ENCODE measurements at places on chromosomes 4 and X.

GRCh38 chr4:1770791-1771231, 22.3 kb upstream of the FGFR3 start:
- no peak for DNase-seq

GRCh38 chr4:184462724-184463123, 11.6 kb downstream of the IRF2 start:
- DNase-seq, result no peak

- no peak for DNase-seq
These were observed 23.0 kb upstream of the RADX start for GRCh38 chrX:106588801-106589200.

DNA sequence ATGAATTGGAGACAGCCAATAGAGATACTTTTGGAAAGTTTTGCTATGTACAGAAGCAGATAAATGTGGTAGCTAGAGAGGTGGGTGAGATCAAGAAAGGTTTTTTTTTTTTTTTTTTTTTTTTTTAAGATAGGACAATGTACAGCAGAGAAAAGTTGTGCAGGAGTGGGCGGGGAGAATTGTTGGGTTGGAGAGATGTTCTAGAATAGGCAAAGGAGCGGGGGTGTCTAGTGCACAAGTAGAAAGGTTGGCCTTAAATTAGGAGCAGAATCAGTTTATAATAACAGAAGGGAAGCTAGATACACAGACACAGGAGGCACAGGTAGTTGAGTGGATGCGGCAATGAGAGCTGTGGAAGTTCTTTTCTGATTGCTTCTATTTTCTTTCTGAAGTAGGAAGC, 66.2 kb upstream of the PGK1 start:
- no peak for DNase-seq

DNA sequence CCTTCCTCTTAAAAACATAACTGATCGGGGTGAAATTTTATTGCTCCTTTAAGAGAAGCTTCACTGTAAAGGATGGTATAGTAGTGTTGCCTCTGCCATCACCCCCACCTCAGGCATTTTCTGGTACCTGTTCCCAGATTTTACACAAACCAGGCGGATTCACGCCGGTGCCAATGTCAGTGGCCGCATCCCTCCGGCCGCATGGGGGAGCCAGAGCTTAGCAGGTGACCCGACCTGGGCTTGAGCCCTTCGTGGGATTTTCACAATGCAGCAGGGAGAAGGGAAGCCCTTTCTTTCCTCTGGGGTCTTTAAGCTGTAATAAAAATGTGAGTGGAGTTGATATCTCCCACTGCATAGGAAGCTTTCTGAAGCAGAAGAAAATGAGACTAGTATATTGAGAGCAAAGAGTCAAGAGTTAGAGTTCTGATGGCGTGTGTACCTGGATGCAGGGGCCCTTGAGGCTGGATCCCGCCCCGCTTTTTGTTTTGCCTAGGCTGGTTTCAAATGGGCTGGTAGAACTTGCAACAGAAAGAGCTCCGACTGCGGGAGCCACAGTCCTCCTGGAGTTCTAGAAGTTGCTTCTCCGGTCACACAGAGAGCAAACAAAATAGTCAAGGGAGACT, 59.4 kb downstream of the POLR2B start:
- peak; percentile 19 for DNase-seq

- DNase-seq, result no peak
These were observed 86.9 kb downstream of the EVC start for GRCh38 chr4:5797866-5798265.

GRCh38 chrX:47422444-47422843, 52.1 kb downstream of the ZNF157 start:
- no peak for DNase-seq

GRCh38 chrX:49165901-49166881, 3.6 kb downstream of the MAGIX start:
- DNase-seq, result peak; percentile 87

GRCh38 chr4:182346675-182347375, 103.6 kb downstream of the TENM3 start:
- DNase-seq, result no peak

GRCh38 chr4:118776157-118776954, 59.6 kb downstream of the SEC24D start:
- no peak for DNase-seq

GRCh38 chr4:170033999-170034398, 7.8 kb upstream of the MFAP3L start:
- DNase-seq, result no peak

DNA sequence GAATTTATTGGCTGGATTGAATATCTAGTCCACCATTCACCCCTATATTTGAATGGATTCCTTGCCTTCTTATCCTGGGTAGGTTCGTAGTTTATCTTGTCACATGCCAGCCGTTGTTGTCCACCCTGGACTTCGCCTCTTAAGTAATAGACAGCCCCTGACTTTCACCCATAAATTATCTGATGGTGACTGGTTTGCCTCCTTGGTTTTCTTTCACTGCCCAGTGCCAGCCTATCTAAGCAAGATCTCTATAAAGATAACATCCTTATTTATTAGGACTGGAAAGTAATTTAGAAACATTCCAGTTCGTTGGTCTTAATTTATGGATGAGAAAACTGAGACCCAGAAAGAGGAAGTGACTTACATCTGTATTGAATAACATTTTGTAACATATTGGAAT, 410.3 kb downstream of the RPA4 start:
- no peak for DNase-seq

GRCh38 chr4:155403886-155404285, 27.1 kb upstream of the MAP9 start:
- DNase-seq, result no peak

DNA sequence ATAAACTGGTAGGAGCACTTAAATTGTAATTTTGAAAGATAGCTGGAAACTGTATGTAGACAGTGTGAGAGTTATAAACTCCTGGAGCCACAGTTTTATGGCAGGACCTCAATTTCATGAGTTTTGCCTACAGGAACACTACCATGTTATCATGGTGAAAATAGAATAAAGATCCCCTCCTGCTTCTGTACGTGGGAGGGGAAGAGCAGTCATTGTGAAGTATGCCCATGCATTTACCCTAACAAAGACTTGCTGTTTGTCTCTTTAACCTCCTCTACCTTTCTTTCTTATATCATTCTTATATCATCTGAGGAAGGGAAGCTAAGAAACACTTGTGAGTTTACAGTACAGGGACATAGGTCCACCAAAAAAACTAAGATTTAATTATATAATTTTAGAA, 327.0 kb downstream of the PCDH10 start:
- DNase-seq, result no peak

- DNase-seq, result no peak
These were observed 1.6 kb upstream of the ZC4H2 start for GRCh38 chrX:64977830-64978229.

DNA sequence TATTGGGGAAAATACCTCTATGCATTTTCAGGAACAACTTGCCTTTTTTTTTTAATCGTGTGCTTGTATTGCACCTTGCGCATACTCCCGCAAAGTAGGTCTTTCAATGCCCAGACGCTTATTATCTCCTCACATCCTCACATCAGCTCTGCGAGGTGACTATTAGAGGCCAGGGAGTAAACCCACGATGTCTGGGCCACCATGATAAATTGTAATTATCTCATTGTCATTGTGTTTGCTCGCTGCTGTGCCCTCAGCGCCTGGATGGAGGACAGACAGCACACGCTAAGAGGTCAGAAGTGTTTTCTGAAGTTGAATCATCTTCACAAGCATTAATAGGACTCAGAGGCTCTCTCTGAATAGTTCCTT, 1.0 kb upstream of the RELL1 start:
- DNase-seq, result no peak

GRCh38 chr4:7607156-7607910, 172.6 kb upstream of the PSAPL1 start:
- no peak for DNase-seq

DNA sequence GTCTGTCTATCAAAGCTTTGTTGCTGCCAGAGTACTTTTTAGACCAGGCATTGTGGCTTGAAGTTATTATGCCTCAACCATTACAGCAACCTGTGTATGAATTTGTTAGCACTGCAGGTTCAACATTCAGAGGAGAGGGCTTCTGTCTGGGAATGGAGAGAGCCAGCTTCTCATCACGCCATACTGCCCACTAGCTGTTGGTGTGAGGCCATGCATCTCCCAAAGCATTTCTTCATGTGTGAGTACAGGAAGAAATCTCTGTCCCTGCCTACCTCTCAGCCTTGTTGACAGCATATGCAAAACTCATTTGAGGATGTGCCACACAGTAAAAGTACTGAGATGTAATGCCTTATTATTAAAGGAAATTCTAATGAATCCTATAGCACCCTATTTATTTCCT, 76.9 kb upstream of the PPARGC1A start:
- peak; percentile 33 for DNase-seq

GRCh38 chrX:77795124-77795523, 9.1 kb upstream of the ATRX start:
- DNase-seq, result no peak

DNA sequence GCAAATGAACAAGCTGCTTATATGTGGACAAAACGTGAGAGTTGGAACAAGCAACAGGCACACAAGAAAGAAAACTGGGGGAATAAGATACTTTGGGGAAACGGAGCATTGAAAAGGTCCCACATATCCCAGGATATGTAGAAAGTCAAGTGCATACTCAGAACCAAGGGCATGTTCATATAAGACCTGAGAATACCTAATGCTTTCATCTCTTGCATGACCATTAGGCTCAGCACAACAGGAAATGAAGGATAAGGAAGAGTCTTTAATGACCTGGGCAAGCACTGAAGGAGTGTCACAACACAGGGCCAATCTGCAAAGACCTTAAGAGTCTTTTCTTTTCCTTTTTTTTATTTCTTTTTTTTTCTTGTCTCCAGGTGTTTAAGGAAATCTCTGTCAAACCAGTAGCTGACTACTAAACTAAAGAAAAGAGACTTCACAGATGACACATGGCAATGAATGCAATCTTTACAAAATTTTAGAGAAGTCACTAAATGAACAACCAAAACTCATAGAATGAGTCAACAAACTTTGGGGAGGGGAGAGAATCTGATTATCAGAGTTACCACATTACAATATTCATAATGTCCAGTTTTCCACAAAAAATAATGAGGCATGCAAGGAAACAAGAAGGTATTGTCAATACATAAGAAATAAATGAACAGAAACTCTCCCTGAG, 67.9 kb upstream of the STK26 start:
- no peak for DNase-seq

DNA sequence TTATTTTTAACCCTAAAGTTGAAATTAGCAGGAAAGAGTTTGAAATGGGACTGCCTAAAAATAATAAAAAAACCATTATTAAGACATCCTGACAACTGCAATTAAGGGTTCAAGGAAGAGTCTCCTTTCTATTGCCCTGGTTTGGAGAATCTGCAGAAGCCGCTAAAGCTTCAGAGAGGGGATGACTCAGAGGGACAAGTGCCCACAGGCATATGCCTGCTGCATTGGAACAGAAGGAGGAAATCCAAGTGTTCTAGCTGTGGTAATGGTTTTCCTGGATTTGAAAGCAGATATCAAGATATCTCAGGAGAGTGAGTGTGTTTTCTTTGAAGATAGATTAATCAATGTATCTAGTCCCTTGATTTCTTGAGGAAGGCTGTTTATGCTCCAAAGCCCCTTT, 235.1 kb upstream of the TAPT1 start:
- no peak for DNase-seq

DNA sequence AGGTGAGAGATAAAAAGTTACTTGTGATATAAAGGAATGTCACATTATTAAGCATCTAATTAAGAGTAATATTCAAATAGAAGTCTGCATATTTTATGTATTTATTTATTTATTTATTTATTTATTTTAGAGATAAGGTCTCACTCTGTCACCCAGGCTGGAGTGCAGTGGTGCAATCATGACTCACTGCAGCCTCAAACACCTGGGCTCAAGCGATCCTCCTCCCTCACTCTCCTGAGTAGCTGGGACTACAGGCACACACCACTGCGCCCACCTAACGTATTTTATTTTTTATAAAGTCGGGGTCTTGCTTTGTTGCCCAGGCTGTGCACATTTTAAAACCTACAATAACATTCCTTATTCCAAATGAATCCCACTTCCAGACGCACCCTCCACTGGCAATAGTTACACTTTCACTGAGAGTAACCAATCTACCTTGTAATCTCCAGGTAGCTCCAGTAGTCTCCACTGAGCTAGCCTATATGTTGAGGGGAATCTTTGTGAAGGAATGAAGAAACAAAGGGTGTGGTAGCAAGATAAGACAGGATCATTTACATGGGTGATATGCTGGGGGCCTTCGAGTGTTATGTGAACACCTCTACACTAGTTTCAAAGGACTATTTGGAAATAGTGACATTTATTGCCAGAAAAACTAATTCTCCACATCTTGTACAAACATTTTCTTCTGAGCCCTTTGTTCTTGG, 11.9 kb downstream of the SH3D19 start:
- DNase-seq, result no peak

- DNase-seq, result peak; percentile 49
These were observed 68.9 kb downstream of the HTRA3 start for GRCh38 chr4:8338351-8338961.

DNA sequence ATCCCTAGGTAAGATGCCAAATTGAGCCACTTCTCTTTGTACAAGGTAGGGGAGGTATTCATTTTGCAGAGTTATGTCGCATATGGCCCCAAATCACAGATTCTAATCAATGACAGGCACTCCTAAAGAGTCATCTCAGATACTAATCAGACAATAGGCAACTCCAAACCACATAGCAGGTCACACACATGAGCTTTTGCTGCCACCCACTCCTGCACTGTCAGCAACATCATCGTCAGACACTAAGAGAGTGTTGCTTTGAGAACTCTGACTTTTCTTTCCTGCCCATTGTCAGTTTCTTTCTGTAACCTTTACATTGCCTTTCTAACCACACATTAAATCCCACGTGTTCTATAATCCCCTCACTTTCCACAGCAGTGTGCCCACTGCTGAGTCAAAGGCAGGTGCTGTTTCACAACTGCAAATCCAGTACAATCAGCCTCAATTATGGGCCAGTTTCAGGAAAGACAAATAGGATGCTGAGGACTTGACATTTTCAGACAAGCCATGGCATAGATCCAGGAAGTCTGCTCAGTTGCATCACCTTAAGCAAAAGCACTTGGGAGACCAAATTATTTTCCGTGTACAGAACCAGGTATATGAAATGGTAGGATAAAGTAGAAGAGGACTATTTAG, 23.5 kb downstream of the TMEM31 start:
- no peak for DNase-seq

DNA sequence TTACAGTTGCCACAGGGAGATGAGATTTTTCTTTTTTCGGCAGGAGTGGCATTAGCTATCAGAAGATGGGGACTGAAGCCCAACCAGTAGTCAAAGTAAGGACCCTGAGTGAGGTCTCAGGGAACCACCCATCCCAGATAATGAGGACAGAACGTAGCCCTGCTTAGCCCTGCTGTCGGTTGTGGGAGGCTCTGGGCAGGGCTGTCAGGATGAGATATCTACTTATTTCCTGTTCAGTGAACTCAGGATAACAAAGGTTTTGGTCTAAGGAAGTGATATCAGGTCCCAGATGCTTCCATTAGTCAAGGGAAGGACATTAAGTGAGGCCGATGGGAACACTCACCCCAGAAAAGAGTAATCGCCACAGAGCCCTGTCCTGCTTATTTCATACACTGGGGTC, 2.3 kb downstream of the MAGEB16 start:
- no peak for DNase-seq

Data from CD14-positive monocyte (primary cell).